Upper lobe of right lung (tissue), 1 donor: ENCODE measurements at places on chromosomes 3 and 15.

GRCh38 chr15:72998226-72998625, 54.0 kb upstream of the NEO1 start:
- H3K4me1 ChIP-seq, result peaks cover 3% of the 10 kb centered on the region
- H3K4me3 ChIP-seq, result no peak overlapping the region
- H3K27me3 ChIP-seq, result peaks cover 11% of the 10 kb centered on the region
- H3K27ac ChIP-seq, result no peak overlapping the region

GRCh38 chr3:128383316-128384235, 83.1 kb downstream of the DNAJB8 start:
- H3K36me3 ChIP-seq, result no peaks in the 10 kb centered on the region
- peak; percentile 88 for DNase-seq
- peaks cover 26% of the 10 kb centered on the region for H3K4me1 ChIP-seq
- no peak overlapping the region for H3K4me3 ChIP-seq
- no peaks in the 10 kb centered on the region for H3K27me3 ChIP-seq
- no peak overlapping the region for H3K27ac ChIP-seq

- no peak for DNase-seq
- H3K4me3 ChIP-seq, result no peak overlapping the region
- no peaks in the 10 kb centered on the region for H3K4me1 ChIP-seq
- no peaks in the 10 kb centered on the region for H3K27me3 ChIP-seq
- H3K27ac ChIP-seq, result no peak overlapping the region
- no peaks in the 10 kb centered on the region for H3K36me3 ChIP-seq
Measured at GRCh38 chr3:58835086-58835485, 168.5 kb upstream of the FAM3D start.

DNA sequence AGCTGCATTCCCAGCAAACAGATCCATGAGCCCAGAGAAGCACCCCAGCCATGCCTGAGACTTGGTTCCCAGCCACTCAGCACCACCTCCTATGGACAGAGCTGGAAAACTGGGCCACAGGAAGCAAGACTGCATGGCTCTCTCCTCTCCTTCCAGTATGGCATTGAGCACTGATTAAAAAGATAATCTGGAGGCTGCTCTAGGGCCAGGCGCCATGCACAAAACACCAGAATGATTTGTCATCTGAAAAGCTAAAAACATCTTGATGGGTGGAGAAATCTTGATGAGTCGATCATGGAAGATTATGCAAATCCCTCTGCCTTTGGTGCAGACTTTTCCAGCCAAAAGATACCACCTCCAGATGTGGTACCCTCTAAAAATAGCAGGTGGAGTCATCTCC, 62.7 kb upstream of the MRPS22 start:
- no peak overlapping the region for H3K27ac ChIP-seq
- no peaks in the 10 kb centered on the region for H3K36me3 ChIP-seq
- DNase-seq, result peak; percentile 10

GRCh38 chr3:182105875-182106274, 394.1 kb downstream of the SOX2 start:
- no peaks in the 10 kb centered on the region for H3K4me1 ChIP-seq
- no peak overlapping the region for H3K27ac ChIP-seq
- H3K27me3 ChIP-seq, result no peaks in the 10 kb centered on the region
- DNase-seq, result no peak
- H3K36me3 ChIP-seq, result no peaks in the 10 kb centered on the region

GRCh38 chr3:192817053-192817452, 89.7 kb upstream of the FGF12 start:
- no peak overlapping the region for H3K4me3 ChIP-seq
- H3K36me3 ChIP-seq, result no peaks in the 10 kb centered on the region
- no peak overlapping the region for H3K27ac ChIP-seq
- no peaks in the 10 kb centered on the region for H3K27me3 ChIP-seq
- peaks cover 10% of the 10 kb centered on the region for H3K4me1 ChIP-seq

- no peak for DNase-seq
- H3K4me3 ChIP-seq, result no peak overlapping the region
- no peak overlapping the region for H3K27ac ChIP-seq
- no peaks in the 10 kb centered on the region for H3K4me1 ChIP-seq
Measured at GRCh38 chr15:33104212-33104611, 90.3 kb downstream of the FMN1 start.

GRCh38 chr3:51974277-51974962, 444 bp upstream of the ABHD14A start:
- no peaks in the 10 kb centered on the region for H3K27me3 ChIP-seq
- H3K4me3 ChIP-seq, result peak overlapping the region; percentile 72
- peak overlapping the region; percentile 93 for H3K27ac ChIP-seq
- no peaks in the 10 kb centered on the region for H3K36me3 ChIP-seq
- peaks cover 21% of the 10 kb centered on the region for H3K4me1 ChIP-seq

DNA sequence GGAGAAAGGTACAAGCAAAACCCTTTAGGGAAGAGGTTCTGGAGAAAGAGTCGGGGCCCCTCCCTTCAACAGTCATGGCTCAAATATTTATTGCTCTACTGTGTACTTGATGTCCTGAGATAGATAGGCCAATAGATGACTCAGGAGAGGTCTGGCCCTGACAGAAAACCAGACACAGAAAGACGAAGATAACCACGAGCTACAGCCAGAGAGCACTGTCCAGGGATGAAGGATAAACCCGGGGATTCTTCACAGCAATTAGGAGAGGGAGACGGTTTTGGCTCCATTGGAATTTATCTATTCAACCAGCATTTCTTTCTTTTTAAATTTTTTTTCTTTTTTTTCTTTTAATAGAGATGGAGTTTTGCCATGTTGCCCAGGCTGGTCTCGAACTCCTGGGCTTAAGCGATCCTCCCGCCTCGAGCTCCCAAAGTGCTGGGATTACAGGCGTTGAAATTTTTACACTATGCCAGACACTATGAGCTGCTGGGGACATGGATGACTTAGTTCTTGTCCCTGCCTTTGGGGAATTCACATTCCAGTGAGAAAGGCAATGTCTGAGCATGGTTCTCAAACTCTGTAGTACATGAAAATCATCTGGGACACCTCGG, 4.6 kb upstream of the CIDEC start:
- no peak for DNase-seq
- no peak overlapping the region for H3K4me3 ChIP-seq
- H3K27ac ChIP-seq, result no peak overlapping the region
- no peaks in the 10 kb centered on the region for H3K27me3 ChIP-seq
- H3K36me3 ChIP-seq, result no peaks in the 10 kb centered on the region
